ENCODE measurements at places on chromosomes 5 and 9.

- DNase-seq: no peak
Measured at GRCh38 chr9:127753622-127754021, 18.5 kb upstream of the TOR2A start.

DNA sequence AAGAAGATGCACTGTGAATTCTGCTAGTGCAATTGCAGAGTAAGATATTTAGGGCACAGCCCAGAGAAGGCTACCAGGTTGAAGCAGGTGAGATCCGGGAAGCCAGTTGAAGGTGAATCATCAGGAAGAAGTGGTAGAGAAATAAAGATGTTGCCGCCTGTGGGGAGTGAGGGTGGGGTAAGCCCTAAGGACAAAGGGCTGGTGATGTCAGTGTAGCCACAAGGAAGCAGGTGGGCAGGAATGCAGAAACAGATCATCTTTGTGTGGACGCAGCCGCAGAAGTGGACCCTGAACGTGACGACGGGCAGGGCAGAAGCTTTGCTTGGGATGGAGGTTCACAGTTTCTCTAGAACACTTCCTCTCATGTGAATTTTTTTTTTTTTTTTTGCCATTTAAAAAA, 164.2 kb downstream of the ACTL7B start:
- no peak for DNase-seq

GRCh38 chr9:79621916-79622575, 50.3 kb downstream of the TLE4 start:
- DNase-seq: no peak

DNA sequence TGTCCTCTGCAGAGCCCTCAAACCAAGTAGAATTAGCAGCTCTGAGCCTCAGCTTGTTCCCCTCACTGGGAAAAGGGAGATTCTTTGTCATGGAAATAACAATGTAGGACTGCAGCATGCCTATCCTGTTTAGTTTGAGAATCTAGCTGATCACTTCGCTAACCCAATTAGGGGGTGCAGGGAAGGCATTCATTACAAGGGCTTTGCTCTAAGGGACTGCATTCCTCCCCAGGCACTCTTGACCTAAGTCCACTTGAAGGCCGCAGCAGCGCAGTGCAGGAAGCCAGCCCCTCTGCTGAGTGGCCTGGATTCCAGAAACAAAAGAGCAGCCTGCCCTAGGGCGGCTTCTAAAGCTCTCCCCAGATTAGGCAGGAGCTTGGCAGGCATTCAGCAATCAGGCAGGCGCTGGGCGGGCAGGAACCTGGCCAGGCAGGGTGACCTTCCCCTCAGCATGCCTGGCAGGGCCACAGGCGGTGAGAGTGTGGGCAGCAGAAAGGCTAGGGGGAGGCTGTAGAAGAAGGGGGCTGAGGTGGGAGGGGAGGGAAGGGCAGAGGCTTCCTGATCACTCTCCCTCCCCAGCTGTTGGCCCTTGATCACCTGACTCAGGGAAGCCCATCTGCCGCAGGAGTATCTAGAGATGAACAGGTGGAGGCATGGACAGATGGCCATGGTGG, 24.8 kb downstream of the CCNJL start:
- DNase-seq: peak; percentile 11

DNA sequence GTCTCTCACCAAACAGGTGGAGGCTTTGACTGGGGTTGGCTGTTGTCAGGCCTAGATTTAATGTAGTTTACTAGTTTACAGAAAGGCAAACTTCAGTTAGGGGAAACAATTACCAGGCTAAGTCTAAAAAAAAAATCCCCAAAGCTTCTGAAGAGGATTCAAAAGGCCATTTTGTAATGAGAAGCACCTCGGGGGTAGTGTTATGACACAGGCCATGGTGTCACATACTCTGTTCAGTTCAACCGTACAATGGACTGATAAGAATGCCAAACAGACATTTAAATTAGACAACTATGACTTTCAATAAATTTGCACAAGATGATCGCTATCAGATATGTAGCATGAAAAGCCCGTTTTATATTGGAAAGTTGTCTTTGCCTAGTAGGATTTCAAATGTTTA, 120.1 kb upstream of the PCA3 start:
- DNase-seq: no peak

- DNase-seq: no peak
Measured at GRCh38 chr5:37552161-37552560, 173.0 kb downstream of the WDR70 start.

GRCh38 chr9:114488398-114489129, 16.7 kb downstream of the WHRN start:
- DNase-seq: no peak

- DNase-seq: no peak
Measured at GRCh38 chr5:122985954-122986721, 50.4 kb downstream of the PPIC start.

GRCh38 chr5:58358501-58359178, 101.2 kb downstream of the PLK2 start:
- DNase-seq: no peak

- DNase-seq: no peak
Measured at GRCh38 chr5:66694036-66694435, 97.8 kb downstream of the MAST4 start.

DNA sequence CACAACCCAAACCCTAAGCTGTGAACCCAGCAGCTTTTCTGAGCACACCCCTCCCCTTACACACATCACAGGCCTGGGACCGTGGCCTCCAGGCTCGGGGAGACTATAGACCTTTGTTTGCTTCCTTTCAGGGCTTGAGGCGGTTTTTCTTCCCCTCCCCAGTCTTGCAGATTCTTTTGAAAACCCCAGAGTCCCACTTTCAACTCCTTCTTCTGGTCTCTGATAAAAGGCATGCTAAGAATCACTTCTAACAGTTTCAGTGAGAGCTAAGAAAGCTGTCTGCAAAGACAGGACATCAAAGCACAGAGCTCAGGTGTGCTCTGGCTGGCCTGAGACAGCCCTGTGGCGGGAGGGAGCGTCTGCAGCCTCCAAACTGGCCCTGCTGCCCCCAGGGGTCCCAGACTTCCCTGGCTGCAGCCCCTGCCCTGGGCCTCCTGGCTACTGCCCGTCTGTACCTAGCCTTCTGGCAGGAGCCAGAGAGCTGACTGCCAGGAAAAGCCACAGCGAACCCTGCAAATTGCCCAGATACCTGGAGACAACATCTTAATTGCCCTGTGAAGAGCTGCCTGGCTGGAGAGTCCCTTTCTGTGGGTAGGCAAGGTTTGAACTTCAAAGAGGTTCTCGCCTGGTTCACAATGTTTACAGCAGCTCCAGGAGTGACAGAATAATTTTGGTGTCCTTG, 138.9 kb downstream of the GADD45G start:
- DNase-seq: no peak

GRCh38 chr5:74386571-74387334, 253.8 kb downstream of the ENC1 start:
- peak; percentile 27 for DNase-seq

- no peak for DNase-seq
Measured at GRCh38 chr9:123715258-123715657, 214.7 kb downstream of the DENND1A start.

GRCh38 chr5:122120957-122121356, 8.4 kb upstream of the ZNF474 start:
- DNase-seq: peak; percentile 20

- no peak for DNase-seq
Measured at GRCh38 chr5:132383984-132384383, 14.5 kb downstream of the SLC22A5 start.

- DNase-seq: no peak
Measured at GRCh38 chr5:2169850-2170760, 287.4 kb upstream of the IRX4 start.

- peak; percentile 55 for DNase-seq
Measured at GRCh38 chr9:33510262-33511183, 13.5 kb upstream of the ANKRD18B start.

DNA sequence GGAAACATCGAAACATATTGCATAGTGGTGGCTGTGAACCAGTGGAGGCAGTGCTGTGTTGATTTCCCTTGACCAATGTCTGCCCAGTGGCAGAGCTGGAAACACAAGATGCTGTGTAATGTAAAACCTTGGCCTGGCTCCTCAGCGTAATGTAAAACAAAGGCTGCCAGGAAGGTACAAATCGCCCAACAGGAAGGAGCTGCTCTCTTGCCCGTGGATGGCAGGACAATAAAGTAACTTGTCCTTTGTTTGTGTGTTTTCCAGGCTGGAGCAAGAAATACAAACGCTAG, 143.4 kb downstream of the PALM2AKAP2 start:
- no peak for DNase-seq

- no peak for DNase-seq
Measured at GRCh38 chr9:32631991-32632390, 3.5 kb downstream of the TAF1L start.

GRCh38 chr5:96649681-96650540, 12.3 kb upstream of the CAST start:
- no peak for DNase-seq

DNA sequence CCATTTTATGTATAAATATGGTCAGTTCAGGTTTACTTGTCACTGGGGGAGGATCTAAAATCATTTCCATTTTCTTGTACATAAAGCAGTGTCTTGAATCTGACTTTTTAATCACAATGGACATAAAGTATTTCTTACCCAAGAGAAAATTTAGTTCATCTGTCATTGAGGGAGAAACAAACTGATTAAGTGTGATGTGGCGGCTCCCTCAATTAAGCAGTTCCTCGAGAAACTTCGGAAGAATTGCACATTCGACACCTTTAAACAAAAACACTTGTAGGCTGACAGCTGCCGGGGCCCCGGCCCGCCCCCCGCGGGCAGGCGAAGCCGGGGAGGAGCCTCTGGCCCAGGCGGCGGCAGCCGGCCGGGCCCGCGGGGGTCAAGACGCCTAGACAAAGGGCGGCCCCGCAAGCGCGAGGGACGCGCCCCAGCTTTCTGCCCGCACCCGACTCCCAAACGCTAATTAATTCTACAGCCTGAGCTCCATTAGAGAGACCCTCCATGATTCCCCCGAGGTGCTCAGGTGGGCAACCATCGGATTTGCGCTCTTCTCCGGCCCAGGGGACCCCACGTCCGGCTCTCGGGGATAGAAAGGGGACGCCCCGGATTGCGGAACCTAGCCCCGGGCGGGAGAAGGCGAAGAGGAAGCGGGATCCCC, 750 bp downstream of the TRIM36 start:
- DNase-seq: no peak

DNA sequence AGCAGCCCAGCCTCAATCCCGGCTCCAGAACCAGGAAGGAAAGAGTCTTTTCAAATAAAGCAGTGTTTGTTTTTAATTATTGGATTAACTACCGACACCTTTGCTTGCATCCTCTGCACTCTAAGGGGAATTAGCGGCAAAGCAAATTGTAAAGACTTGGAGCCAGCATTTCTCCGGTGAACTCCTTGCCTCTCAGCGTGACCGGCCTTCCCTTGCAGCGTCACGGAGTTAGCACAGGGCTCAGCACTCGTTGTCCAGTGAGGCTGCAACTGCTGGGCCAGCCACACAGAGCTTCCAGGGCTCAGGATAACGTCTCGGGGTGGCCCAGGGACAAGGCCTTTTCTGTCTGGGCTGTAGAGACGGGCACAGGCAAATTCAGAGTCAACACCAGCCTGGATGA, 180.6 kb downstream of the OLFM1 start:
- no peak for DNase-seq

- DNase-seq: peak; percentile 56
Measured at GRCh38 chr5:77015938-77016569, 14.2 kb upstream of the AGGF1 start.

DNA sequence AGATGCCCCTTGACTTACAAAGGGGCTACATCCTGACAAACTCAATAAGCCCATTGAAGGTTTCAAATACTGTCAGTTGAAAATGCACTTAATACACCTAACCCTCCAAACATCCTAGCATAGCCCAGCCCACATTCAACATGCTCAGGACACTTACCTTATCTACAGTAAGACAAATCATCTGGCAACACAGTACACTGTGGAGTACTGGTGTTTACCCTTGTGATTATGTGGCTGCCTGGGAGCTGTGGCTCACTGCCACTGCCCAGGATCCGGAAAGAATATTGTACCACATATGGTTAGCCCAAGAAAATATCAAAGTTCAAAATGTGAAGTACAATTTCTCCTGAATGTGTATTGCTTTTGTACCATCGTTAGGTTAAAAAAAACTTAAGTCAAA, 562.2 kb downstream of the HTR1A start:
- DNase-seq: no peak

DNA sequence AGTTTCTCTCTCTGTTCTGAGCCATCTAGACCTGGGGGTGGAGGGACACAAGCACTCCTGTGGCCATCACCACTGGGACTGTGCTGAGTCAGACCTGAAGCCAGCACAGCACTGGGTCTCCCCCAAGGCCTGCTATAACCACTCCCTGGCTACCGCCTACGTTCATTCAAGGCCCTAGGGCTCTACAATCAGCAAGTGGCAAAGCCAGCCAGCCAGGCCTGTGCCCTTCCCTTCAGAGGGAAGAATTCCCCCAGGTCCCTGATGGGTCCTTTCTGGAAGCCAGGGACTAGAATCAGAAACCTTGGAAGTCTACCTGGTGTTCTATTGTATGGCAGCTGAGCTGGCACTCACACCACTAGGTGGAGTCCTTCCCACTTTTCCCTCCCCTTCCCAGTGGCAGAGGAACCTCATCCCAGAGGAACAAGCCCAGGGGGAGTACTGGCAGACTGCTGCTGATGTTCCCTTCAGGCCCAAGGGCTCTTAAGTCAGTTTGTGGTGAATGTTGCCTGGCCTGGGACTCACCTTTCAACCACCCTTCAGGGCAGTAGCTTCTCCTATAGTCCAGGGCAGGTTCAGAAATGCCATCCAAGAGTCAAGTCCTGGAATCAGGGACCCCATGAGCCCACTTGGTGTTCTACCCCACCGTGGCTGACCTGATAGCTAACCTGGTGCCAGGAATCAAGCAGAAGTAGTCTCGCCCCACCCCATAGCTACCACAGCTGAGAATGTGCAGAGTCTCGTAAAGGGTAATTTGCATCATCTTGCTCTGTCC, 20.0 kb downstream of the JMY start:
- peak; percentile 19 for DNase-seq

DNA sequence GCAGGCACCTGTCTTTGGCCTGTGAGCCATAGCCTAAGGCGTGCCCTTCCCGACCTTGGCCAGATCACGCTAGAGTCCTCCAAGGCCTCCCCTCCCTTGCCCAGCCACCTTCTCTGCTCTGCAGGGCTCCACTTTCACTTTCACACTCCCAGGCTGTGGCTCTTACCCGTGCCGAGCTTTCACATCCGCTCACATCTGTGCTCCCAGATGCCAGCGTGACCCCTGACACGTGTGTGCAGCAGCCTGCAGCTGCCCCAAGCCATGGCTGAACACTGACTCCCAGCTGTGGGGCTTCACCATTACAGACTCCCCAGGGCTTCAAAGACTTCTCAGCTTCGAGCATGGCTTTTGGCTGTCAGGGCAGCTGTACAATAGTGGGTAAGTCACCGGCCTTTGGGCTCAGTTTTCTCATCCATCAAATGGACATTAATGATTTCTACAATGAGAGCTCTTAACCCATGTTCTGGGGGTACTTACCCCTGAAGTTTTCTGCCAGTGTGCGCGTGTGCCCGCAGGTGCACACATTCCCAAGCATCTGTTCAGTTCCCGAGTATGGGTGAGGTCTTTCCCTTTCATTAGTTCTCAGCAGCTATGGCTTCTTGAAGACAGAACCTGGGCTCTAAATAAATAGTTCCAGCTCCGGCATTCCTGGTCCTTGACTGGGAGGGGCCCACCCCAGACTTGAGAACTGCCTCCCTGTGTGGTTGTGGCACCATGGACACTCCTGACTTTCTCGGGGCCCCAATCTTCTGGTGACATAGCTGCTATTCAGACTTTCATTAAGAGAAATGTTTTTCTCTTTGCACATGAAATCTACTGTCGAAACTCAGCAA, 118.6 kb downstream of the RGS3 start:
- DNase-seq: peak; percentile 46

- peak; percentile 29 for DNase-seq
Measured at GRCh38 chr5:122077366-122078115, 518 bp downstream of the LOX start.

All from brain microvascular endothelial cell (primary cell).